ENCODE measurements at places on chromosomes 7 and 10.
A peak's percentile ranks its signal among the peaks of the same experiment; 100 is the strongest.

GRCh38 chr10:49518982-49519578 is 19.8 kb downstream of the ERCC6 start:
- peak; percentile 2 for DNase-seq

GRCh38 chr10:124315591-124316270 is 103.0 kb downstream of the OAT start:
- no peak for DNase-seq

DNA sequence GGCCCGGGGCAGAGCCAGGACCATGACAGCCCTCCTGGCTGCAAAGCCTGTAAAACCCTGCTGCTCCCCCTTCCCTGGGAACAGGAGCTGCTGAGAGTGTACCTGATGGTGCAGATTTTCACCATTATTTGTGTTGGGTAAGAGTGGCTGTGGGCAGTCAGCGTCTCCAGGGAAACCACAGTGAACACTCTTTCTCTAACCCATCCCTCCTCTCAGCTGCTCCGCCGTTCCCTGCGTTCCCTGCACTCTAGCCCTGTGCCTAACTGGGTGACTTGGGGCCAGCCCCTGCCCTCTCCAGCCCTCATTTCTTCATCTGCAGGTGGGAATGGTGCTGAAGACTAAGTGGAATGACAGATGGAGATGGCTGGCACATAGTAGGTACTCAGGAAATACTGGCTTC is 75.9 kb upstream of the PCBD1 start:
- no peak for DNase-seq

DNA sequence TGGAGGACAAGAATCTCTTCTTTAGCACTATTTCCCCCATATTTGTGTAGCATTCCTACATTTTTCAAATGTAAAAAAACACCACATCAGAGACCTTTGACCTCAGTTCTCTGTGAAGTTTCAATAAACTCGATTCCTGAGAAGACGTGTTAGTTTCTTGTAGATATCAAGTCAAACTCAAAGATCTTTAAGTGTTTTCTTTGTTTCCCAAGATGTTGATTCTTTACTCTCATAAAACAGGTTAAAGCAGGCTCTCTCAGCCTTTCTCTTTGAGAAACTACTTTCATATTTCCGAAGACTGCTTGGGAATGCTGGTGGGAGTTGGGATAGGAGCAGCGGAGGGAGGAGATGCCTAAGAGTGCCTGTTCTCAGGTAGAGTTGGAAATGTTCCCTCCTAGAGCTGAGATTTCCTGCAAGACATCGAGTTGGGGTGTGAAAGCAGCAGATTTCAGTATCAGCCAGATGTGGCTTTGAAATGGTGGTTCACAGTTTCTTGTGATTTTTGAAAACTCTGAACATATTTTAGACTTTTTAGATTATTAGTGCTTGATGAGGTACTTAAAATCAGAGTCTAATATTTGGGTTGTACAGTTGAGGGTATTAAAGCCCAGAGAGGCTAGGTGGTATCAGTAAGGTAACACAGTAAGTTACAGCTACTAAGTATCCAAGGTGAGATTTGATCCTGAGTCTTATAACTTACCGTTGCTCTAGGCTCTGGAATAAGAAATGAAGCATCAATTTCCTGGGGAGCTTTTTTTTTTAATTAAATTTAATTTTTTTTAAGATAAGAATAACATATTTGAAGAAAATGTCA is 13.9 kb downstream of the ADK start:
- no peak for DNase-seq

GRCh38 chr7:106895246-106895864 is 30.3 kb downstream of the PIK3CG start:
- no peak for DNase-seq

DNA sequence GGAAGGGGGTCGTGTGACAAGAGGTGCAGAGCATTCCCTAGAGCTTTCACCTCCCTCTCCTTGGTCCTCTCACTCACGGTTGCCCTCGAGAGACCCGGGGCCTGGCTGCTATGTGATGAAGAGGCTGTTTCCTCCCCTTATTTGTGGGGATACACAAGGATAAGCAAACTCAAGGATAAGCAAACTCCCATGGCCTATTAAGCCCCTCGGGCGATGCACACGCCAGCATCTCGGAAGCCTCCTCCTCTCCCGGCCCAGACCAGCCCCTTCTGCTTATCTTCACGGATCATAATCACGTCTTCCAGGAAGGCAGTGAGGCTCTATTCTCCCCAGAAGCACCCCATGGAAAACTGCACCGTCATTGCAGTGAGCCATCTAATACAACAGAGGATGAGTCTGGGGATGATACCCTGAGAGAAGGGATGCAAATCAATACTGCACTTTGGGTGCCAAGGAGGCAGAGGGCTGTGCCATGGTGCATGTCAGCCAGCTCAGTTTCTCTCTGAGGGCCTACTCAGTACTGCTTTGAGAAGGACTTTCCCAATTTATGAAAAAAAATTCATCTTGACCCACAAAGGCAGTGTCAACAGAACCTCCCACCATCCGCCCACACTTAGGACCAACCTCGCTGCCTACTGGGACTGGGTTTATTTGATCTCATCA is 22.2 kb downstream of the TMEM273 start:
- no peak for DNase-seq

DNA sequence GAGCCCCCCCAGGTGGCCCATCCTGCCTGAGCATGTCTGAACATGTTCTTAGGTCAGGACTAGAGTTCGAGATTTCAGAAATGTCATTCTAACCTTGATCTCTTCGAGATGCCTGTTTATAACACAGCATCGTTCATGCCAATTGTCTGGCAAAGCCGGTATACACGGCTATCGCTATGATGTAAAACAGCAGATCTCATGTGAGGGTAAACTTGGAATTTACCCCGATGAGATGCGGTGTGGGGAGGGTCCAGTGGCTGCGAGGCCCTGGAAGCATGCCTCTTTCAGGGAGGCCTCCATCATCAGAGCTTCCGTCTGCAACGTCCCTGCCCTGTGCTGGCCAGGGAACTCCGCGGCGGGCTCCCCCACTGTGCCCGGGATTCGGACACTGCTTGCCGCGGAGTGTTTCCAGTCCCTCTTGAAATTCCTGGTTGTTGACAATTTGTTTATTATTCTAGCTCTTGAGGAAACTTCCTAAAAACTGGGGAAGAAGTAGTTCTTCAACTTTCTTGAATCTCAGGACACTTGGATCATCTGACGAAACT is 168.6 kb upstream of the RHEB start:
- no peak for DNase-seq

DNA sequence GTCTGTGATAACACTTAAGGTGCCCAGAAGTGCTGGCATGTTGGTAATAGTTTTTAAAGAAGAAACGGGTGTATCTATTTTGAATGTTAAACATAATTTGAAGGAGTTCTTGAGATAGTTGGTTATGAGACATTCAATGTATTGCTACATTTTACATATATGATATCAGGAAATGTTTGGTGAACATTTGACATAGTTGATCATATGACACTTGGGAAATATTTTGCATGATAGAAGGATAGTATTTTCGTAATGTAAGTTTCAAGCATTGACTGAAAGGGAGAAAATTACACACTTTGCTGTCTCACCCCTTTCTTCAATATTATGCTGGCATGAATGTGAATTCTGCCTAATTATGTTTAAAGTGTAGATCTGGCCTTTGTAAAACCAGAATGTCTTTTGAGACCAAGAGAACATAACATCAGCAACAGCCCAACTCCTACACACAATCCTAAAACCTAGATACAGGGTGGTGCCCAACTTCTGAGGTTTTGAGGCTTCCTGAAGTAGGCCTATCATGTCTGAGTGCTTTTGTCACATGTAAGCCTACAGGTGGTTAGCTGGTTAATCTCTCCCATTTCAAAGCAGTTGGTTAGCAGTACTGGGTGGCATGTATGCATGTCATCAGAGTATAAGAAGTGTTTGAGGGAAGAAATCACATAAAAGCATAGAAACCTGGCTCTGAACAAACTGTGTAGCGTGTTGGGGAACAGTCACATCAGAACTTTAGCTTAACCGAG is 2.1 kb downstream of the ADD3 start:
- no peak for DNase-seq

DNA sequence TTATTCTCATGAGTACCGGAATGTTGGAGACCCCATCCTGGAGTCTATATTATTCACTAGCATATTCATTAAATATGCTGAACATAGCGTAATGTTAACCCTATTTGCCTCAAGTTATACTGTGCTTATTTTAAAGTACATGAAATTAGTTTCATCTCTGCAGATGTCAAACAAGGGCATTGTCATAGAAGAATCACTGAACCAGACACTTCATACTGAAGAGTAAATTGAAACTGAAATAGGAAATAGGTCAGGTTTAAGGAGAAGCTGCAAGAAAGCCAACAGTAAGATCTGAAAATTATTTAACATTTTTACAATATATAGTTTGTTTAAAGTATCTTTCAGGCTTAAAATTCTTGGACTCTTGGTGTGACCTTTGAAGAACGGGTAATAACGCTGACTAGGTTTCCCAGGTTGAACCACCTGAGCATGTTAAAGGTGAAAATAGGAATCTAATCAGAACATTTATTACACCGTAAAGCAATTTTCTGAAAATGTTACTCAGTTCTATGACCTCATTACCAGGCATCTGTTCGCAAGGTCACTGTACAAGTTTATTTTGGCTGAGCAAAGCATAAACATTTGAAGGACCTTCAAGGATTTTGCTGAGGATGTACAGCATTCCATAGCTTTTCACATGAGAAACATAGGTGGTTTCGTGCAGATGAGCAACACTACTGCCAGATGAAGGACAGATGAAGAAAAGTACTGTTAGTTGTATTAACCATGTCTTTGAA is 82.7 kb downstream of the REEP3 start:
- no peak for DNase-seq

DNA sequence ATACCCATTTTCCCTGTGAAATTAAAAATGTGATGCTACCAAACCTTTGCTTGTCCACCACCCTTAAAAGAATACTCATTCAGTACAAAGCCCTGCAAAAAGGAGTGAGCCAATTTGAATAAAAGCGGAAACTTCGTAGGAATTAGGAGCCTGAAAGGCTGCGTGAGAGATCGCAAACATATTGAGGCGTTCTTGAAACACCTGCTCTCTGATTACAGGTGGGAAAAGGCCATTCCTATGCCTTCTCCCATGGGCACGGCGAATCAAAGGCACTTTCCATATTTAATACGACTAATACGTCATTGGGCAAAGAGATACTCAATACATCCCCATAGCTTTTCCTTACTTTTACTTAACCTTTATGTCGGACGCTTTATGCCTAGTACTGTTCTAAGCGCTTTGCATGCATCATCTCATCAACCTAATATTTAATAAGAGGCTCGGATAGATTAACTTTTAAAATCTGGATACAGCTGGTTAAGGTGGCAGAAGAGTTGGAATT is 30.9 kb upstream of the KMT2E start:
- peak; percentile 75 for DNase-seq

DNA sequence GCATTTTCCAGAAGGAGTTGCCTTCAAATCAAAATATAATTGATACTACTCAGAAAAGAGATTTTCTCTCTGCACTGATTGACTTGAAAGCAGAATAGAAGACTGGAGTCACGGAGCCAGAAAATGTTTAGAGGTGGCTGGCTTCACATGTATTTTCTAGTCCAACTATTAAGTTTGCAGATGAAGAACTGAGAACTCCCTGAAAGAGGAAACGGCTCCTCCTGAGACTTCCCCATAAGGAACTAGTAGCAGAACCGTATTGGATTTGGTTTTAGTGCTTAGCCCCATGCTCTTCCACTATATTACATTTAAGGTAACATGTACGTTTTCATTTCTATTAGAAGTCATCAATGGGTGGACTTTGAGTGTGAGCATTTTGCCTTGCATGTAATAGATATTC is 946.3 kb downstream of the CNTNAP2 start:
- DNase-seq = no peak

GRCh38 chr10:4677296-4678021 is 148.5 kb upstream of the AKR1E2 start:
- no peak for DNase-seq

All from NCI-H1105 treated with DMSO at 0.1 percent for 48 hours (cell line).